ENCODE measurements at places on chromosomes 16 and 17.

- DNase-seq = no peak
These were observed 5.1 kb upstream of the RPL26 start for GRCh38 chr17:8387914-8388651.

GRCh38 chr16:27625050-27625697 lies 75.2 kb downstream of the KATNIP start:
- DNase-seq = no peak

DNA sequence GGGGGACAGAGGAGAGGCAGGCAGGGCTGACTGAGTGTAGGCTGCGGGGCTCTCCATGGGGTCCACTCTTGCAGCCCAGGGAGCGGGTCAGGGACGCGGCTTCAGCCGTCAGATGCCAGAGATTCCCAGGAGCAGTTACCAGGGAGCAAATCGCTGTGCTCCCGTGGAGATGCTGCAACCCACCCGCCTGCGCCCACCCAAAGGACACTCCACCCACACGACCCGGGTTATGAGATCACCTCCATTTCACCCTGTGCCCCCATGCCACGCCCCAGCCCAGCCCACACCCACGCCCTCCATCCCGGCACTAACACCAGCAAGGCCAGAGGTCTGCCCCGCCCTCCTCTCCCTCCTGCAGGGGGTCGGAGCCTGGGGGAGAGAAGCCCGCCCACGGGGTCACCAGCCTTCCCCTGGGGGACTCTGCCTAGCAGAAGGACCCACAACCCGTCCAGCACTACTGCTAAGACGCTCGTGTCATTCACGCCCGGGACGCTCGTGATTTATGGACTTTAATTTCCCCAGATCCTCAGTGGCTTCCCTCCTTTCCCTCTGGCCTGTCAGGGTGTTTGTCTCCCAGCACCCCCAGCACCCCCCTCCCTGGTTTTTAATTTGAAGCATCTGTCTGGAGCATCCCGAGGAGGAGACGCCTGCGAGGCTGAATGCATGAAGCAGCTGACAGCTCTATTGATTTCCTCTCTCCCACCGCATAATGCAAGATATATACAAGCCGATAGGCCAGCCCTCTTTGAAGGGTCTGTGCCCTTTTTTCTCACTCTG lies 6.7 kb upstream of the RPL38 start:
- no peak for DNase-seq

DNA sequence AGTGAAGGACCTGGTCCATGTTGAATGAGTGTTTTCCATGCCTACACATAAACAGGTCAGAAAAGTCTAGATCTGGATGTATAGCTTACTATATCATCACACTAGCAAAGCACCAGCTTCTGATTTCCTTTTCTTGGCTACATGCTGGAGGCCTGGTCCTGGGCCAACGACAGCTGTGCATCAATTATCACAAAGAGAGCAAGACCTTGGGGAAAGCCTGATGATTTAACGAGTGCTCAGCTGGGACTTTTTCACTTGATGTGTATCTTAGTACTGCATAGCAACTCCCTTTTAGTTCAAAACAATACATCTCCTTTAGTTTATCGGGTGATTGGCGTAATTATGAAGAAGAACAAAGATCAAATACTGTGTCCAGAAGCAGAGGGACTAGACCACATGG lies 358.2 kb downstream of the KIF2B start:
- DNase-seq = no peak

DNA sequence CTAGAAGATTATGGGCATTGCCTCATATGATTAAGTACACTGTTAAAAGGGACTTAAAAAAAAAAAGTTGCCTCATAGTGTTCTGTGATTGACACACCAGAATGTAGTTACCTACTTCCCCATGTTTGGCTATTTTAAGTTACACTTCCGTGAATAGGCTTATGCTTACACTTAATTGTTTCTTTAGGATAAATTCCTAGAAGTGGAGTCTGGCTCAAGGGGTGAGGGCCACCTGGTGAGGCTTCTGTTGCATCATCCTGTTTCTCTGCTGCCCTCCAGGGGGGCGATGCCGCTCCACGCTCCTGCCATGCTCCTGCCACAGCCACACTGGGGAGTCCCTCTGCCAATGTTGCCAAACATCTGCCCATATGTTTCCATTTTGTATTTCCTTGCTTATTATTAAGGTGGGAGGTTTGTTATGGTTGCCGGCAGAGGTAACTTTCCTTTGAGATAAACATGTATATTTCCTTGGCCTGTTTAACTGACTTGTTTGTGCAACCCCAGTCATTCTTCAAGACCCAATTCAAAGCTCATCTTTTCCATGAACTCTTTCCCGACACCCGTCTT lies 73.1 kb downstream of the KSR1 start:
- DNase-seq = no peak

DNA sequence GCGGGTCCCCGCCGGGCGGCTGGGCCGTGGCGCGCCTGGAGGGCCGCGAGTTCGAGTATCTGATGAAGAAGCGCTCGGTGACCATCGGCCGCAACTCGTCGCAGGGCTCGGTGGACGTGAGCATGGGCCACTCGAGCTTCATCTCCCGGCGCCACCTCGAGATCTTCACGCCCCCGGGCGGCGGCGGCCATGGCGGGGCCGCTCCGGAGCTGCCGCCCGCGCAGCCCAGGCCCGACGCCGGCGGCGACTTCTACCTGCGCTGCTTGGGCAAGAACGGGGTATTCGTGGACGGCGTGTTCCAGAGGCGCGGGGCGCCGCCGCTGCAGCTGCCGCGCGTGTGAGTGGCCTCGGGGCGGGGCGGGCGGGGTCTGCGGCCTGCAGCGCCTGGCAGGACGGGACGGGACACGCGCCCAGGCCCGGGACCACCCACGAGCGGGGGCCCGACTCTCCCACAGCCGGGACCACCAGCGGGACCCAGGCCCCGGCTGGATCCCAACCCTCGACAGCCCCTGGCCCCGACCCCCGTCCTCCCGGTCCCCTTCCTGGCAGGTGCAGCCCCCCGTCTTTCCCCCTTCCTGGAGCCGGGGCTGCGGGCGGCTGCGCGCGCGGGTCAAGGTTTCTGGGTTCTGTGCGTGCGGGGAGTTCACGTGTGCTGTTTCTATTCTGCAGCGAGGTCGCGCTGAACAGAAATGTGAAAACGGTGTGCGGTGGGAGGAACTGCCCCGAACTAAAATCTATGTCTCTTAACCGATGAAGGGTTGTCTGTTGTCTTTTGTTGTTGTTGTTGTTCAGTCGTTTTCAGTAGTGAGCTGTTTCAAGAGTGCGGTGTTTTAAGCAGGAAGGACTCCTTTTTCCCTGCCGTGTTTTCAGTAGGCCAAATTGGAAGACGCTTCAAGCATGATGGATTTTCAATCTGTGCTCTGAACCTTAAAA lies 705 bp downstream of the FOXK2 start:
- DNase-seq = peak; percentile 56

- peak; percentile 88 for DNase-seq
These were observed 2.7 kb downstream of the CENPX start for GRCh38 chr17:82019690-82020571.

GRCh38 chr16:87206646-87207451 lies 110.3 kb downstream of the C16orf95 start:
- DNase-seq = no peak

DNA sequence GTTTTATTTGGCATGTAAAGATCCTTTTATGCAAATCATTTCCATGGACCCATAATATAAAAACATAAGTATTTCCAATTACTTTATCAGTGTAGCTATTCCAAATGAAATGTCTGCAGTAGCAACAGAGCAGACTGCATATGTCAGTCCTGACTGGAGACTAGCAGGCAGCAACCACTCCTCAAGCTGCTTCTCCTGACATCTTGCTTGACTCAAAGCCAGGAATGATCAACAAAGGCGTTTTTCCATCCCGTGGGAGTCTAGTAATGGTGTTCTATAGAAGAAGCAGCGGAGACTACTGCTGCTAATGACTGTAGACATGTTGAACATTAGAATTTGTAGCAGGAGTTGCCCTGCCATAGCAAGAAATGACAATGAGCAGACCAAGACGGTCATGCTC lies 73.2 kb upstream of the AKTIP start:
- DNase-seq = no peak

DNA sequence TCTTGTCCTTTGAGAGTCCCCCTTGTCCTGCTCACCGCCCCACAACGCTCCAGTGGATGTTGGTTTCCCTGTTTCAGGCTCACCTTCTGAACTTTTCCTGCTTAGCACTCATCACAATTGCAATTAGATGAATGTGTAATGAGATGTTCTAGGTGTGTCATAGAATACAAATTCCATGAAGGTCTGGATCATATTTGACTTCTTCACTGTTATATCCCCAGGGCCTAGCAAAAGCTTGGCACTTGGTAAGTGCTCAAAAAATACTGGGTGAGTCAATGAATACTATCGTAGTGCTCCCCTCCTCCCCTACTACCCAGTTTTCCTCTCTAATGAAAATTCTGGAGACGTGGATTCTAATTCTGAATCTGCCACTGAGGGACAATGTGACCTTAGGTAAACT lies 33.1 kb downstream of the DNAH3 start:
- DNase-seq = no peak

DNA sequence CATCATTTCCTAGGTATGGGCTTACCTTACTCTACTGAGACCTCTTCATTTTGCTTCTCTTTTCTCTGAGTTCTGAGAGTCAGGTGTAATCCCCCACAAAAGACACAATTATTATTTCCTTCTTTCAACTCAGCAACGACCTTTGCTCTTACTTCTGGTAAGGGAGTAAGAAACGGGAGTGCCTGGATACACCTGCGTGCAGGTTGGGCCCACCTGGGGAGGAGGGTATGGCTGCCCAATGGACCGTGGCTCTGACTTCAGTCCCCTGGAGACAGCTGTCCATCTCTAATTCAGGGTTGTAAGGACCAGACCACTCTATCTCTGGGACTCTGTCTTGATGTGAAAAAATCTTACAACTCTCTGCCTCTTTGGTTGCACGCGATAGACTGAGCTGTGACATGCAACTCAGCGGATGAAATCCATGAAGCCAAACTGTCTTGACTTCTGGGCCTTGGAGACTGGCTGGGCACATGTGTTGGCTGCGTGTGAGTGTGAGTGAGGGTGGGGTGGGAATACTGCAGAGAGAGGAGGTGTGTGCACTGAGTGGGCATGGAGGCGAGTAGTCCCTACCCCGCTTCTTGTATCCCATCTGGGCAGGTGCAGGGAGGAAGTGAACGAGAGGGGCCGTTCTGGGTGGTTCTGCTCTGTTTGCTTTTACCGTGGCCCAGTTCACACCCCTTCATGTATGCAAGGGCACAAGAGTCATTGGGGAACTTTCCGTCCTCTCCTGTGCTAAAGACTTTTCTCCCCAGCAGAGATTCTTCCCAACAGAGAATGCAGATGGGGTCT lies 1.2 kb downstream of the TMEM238L start:
- DNase-seq = no peak

- DNase-seq = no peak
These were observed 316.6 kb downstream of the CDH13 start for GRCh38 chr16:82943371-82943770.

DNA sequence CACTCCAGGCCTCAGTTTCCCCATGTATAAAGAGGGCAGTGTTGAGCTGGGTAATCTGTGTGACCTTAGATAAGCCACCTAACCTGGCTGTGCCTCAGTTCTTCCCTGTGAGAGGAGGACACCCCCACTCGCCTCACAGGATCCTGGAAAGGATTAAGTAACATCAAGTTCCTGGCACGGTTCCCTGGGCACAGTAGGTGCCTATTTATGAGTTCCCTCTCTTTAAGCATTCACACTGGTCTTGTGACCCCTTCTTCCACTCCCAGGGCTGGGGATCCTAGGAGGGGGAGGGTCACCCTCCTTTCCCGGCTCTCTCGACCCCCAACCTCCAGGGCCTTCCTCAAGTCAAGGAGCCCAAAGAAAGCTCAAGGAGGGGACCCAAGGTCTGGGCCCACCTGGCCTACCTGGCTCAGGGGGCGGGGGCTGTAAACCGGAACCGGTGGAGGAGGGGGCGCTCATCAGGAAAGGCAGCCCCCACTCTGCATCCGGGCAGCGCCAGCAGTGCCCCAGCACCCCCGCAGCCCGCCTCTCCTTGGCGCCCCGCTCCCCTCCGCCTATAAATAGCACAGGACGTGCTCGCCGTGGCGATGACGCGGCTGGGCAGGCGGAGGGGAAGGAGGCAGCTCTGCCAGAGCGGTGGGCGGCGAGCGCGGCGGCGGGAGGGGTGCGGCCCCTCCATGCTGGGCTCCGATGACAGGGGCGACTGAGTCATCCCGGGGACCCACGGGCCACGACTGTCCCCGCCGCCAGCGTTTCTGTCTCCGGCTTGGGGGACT lies 9.4 kb downstream of the RPL19 start:
- DNase-seq = peak; percentile 61

DNA sequence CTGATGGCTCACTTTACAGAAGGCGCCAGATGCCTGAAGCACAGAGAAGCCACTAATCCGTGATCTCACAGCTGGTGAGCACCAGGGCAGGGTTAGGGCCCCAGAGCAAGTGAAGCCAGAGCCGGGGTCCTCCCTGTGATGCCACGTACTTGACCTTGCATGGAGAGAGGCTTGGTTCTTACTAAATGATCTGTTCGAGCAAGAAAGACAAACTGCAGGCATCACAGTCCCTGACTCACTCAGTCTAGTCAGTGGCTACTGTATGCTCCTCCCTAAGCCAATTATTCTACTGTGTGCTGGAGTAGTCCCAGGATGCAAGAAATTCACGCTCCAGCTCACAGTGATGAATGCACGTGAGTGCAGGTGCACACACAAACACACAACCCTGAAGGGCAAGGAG lies 55.4 kb downstream of the SDK2 start:
- no peak for DNase-seq

- DNase-seq = no peak
These were observed 84.6 kb downstream of the RMI2 start for GRCh38 chr16:11429823-11430222.

DNA sequence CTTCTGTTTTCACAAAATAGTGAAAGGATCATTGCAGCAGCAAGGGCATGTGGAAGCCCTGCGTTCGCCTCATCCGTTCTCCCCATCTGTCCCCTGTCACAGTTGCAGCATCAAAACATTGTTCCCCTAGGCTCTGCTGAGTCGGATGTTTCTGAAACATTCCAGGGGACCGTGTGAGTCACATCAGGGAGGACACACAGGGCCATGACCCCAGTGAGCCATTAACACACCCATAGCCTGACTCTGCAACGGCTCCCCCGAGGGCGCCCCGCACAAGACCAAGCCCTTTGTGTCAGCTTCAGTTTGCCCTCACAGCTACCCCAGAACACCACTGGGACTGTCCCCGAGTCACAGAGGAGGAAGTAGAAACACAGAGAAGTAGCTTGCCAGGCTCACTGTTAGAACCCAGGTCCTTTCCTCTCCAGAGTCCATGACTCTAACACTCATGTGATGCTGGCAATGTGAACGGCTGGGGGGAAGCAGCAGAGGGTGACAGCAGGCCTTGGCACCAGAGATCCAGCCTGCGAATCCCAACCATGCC lies 63.3 kb upstream of the HSBP1 start:
- DNase-seq = no peak

DNA sequence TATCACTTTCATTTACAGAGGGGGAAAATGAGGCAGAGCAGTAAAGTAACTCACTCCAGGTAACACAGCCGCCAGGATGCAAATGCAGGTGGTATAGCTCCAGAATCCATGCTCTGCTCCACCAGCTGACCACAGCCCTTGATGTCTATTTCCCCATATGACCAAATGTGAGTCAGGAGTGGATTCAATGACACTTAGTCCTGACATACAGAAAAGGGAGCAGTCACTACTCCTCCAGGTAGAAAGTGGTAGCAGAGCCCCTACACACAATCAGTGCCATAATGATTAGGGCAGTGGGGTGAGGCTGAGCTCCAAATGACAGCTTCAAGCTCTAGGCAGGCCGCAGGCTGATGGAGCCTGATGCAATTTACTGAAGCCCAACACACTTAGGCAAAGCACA lies 43.3 kb upstream of the GFOD2 start:
- DNase-seq = no peak

All from iPS-NIHi11 (cell line).